RWPE1 (cell line): ENCODE measurements at places on chromosomes 1 and 21.

DNA sequence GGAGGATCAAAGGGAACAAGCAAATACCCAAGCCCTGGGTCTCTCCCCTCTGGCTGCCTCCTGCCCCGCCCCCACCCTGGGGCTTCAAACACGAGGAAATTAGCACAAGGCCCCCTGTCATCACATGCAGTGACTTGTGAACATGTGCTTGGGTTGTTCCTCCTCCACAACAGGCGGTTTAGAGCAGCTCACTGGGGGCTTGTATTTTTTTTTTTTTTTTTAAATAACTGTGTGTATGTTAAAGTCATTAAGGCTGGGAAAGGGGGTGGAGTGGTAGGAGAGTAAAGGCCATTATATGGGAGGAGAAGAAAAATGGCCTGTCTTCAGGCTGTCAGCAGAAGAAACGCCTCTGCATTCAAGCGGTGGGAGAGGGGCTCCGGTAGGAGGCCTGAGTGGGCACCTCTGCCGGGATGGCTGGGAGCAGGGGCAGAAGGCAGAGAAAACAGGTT, 64.2 kb downstream of the PLXNA2 start:
- no peak for DNase-seq

GRCh38 chr1:9115351-9116205, 13.3 kb downstream of the GPR157 start:
- no peak for DNase-seq

GRCh38 chr1:150288822-150289221, 4.8 kb upstream of the MRPS21 start:
- no peak for DNase-seq

DNA sequence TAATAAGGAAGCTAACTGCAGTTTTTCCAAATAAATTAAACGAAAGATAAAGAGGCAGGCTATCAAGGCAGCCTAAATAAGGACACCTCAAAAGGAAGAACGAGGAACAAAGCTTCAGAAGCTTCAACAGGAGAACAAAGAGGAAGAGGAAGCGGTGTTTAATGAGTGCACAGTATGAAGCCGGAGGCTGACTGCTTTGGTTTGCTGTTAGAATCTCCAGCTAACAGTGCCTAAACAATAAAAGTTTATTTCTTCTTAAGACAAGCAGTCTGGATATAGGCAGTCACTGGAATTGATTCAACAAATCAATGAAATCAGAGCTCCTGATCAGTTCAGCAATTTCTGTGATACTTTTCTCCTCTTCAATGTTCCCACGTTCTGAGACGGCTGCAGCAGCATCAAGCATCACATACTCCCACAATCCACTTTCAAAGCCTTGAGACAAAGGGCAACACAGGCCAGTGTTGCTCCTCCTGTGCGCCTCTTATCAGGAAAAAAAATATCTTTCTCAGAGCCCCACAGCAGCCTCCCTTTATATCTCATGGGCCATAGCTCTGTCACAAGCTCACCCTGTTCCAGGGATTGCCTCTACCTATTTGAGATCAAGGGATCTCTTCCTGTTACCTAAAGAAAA, 365.6 kb upstream of the ST6GALNAC5 start:
- DNase-seq, result no peak

DNA sequence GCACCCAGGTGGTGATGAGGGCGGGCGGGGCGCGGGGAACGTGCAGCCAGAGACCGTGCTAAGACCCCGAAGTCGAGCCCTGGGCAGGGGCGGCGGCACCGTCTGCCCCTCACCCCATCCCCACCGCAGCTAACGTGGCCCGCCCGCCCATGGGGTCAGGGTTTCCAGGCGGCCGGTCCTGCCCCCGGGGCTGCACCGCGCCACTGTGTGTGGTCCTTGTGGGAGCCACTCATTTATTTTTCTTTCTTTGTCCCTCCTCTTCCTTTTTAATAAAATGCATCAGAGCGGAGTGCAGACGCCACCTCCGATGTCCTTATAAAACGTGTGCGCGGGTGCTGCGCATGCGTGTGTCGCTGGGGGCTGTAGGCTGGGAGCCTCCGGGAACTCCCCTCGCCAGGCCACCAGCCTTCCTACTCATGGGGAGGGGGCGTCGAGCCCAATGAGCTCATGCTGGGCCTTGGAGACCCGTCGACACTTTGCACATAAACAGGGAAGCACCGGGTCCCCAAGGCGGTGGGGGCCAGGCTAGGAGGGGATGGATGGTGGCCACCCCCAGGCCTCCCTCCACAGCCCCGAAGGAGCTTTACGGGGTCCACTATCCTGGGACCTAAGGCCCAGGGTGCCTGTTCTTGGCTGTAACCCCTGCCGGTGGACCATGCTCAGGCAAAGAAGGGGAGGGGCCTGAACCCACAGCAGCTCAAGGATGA, 59.9 kb downstream of the WNT9A start:
- DNase-seq, result no peak

DNA sequence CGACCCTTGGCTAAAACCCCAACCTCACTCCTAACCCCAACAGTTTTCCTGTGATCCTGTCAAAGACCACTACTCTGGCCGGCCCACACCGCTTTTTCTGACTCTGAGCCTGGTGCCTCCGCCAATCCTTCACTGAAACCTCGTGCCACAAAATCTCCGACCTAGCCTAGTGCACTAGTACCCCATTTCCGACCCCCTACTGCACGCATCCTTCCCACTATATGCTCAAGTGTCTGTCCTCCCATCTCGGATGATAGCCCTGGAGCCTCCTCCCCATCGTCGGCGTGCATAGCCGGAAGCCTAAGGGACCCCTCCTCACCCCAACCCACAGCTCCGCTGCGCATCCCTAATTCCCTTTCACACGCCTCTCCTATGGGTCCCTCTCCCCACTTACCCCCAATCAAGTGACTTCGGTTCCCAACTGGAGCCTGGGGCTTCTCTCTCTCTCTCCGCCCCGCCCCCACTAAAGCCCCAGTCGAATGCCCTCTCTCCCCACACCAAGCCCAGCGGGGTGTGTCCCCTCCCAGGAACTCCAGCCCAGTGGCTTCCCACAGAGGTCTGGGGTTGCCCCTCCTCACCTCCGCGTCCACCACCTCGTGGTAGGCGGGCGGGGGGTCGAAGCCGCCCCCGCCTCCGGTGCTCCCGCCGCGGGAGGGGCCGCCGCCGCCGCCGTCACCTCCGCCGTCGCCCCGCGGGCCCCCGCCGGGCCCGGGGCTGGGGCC, 791 bp downstream of the USP24 start:
- DNase-seq, result peak; percentile 50

- DNase-seq, result no peak
These were observed 24.2 kb upstream of the C1orf174 start for GRCh38 chr1:3924186-3924824.

- peak; percentile 73 for DNase-seq
These were observed at the start of gene GBP2 for GRCh38 chr1:89125913-89126580. GBP2 (minus strand) TSS chr1:89126114; CDS start chr1:89121966, 4,148 bp downstream.

DNA sequence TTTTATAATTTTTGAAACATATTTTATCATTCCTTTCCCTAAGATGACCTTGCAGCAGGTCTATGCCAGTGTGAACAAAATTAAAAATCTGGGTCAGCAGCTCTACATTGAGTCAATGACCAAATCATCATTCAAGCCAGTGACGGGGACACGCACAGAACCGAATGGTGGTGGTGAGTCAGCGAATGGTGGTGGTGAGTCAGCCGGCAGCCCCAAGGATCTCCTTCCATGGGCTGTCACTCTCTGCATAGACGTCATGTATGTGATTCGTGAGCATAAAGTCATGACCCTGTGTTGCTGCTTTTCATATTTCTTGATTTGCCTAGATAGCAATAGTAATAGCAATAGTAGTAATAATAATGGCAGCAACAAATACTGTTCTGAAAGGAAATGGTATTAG, 26.3 kb downstream of the PER3 start:
- peak; percentile 79 for DNase-seq

DNA sequence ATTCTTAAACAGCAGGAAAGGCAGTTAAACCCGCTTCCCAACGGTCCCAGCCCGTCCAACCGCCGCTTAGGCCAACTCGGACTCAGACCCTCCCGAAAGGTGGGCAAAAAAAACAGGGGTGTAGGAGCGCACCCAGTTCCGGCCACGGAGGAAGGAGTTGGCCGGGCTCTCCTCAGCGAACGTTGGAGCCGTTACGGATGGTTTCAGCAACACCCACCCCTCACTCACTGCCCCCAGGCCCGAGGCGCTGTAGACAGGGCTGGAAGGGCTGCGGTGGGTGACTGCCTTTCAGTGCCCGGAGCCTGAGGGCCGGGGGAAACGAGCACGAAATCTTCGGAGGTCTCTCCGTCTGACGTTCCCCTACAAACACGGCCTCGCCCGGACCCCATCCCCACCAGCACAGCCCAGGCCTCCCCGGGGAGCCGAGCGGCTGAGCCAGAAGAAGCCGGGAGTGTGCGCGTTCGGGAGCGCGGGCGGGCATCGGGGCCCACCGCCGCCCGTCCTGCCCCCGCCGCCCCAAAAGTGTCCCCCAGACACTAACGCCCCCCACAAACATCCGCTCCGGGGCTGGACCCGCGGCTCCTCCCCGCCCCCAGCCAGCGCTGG, 1.3 kb downstream of the KDM5B start:
- DNase-seq, result peak; percentile 52

- peak; percentile 69 for DNase-seq
These were observed 3.5 kb upstream of the ARID1A start for GRCh38 chr1:26692211-26692792.

DNA sequence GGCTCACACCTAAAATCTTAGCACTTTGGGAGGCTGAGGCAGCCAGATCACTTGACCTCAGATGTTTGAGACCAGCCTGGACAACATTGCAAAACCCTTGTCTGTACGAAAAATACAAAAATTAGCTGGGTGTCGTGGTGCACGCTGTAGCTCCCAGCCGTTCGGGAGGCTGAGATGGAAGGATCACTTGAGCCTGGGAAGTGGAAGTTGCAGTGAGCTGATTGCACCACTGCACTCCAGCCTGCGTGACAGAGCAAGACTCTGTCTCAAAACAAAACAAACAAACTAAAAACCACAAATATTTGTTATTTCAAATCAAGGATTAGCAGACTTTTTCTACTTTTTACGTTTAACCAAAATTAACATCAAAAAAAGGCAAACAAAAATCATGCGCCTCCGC, 31.3 kb downstream of the INKA2 start:
- DNase-seq, result no peak

DNA sequence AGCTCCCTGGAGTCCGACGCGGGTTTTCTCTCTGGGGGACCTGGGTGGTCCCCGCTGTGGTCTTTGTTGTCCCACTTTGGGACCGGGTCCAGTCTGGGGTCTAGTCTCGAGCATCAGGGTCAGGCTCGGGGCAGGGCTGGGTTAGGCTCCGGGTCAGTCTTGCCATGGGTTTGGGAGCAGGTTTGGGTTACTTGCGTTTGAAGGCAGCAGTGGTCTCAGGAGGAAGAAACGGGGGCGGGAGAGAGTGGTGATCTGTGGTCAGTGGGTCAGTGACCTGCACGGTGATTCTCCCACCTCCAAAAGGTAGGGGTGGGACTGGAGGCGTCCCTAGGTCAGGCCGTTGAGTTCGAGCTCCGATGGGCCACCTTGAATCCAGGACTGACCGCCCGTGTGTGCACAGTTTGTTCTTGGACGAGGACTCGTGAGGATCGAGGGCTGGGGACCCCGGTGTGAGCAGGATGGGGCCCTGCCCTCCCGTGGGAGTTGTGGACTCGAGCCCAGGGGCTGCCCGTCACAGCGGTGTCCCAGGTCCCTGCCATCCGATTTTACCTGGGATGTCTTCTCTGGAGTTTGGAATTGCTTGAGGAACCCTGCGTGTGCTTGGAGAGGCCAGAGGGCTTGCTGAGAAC, 2.3 kb downstream of the B3GALT6 start:
- DNase-seq, result no peak

DNA sequence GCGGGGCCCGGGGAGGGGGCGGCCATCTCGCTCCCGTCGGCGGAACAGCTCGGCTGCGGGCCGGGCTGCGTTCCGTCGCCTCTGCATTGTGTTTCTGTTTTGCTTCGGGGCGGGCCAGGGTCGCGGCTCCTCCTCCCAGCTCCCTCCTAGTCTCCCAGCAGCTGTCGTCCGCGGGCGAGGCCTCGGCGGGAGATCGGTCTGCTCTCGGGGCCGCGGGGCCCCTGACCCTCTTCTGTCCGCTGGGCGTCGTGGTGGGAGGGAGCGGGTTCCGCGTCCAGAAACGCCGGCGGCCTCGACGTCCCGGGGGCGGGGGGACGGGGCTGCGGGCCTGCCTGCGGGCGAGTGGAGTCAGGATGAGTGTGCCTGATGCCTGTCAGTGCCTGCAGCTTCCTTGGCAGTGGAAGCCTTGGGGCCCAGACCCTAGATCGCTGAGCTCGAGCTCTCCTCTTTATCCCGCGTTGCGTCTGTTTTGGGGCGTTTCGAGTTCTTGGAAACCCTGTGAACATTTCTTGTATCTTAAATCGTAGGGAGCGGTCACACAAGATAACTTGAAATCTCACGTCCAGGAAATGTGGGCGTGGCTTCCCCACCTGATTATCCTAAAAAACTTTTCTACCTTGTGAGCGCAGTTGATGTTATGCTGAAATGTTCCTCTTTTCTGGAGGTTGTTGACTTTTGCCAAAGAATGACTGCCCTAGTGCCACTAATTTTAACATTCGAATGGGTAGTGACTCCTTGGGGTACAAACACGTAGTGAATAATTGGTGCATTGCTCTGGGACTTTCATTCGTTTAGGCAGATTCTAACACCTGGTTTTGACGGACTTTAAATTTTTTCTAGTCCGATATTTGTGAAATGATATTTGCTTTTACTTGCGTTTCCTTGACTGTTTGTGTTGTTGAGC, 676 bp downstream of the MORC3 start:
- peak; percentile 75 for DNase-seq

DNA sequence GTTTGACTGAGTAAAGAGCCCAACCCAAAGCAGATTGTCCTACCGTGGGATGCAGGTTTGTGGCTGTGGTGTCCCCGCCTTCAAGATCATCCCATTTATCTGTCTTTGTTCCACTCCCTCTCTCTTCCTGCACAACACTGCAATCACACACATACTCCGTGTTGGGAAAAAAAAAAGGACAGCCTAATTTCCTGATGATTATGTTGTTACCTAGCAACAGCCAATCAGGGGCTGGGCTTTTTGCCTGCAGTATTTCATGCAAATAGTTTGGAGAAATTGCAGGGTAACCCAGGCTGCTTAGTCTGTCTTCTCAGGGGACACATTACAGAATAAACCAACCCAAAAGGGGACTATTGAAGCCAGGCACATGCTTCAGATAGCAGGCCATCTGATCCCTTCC, 38.3 kb downstream of the PHC2 start:
- no peak for DNase-seq

GRCh38 chr1:2408456-2408855, 3.9 kb downstream of the PEX10 start:
- DNase-seq, result no peak

DNA sequence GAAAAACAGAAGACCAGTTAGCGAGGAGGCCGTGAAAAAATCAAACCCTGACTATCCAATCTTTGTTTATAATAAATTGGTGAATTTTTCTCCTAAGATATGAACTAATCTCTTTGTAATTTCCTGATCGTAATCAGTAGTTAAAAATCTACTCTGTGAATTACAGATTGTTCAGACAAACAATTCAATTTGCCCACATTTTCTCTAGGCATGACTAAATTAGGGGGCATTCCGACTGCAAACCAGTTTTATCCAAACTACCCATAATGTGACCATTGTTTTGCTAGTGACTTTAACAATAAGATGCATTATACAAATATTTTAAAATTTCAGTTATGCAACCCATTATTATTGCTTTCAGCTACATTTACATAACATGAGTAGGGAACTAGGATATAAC, 546.9 kb upstream of the ADAMTS5 start:
- no peak for DNase-seq

- no peak for DNase-seq
These were observed 821 bp downstream of the PHC2 start for GRCh38 chr1:33429856-33430691.

GRCh38 chr1:41507836-41508235, 23.4 kb upstream of the EDN2 start:
- no peak for DNase-seq

GRCh38 chr21:36323032-36323431, 3.0 kb downstream of the MORC3 start:
- no peak for DNase-seq

- DNase-seq, result peak; percentile 4
These were observed 221.6 kb downstream of the BRINP2 start for GRCh38 chr1:177392336-177392735.
